ENCODE measurements at places on chromosomes 7 and 10. TPM values are rescaled to one million over a fixed set of nuclear protein-coding genes. Genes with fewer than 3 reads are reported as not detected.

Gene CADPS2
- total RNA-seq: 16.4 TPM

Gene PTPRE
- 1.2 TPM for total RNA-seq

Gene PARD3
- total RNA-seq: 50.8 TPM

Gene ARHGAP19
- total RNA-seq: 3.8 TPM

Gene RELN
- 0.74 TPM for total RNA-seq

Gene SPAM1
- total RNA-seq: not detected

Gene GPR146
- 1.00 TPM for total RNA-seq

Gene GPER1
- 1.00 TPM for total RNA-seq

Gene SEMA3D
- 12.1 TPM for total RNA-seq

Gene CNNM1
- total RNA-seq: 0.09 TPM

Gene CPN1
- total RNA-seq: not detected

Gene GPR26
- total RNA-seq: not detected

Gene OR2A42
- total RNA-seq: not detected

Gene TAS2R5
- 0.57 TPM for total RNA-seq

Gene DOCK1
- 98.5 TPM for total RNA-seq

Gene IGF2BP3
- 12.8 TPM for total RNA-seq
